ENCODE measurements at places on chromosomes 1 and 21. TPM values are rescaled to one million over a fixed set of nuclear protein-coding genes. Genes with fewer than 3 reads are reported as not detected.

The AK5 gene
- 8.9 TPM for polyA plus RNA-seq

- DNase-seq = no peak
Observed at GRCh38 chr21:36092681-36093080, 22.9 kb downstream of the CBR1 start.

GRCh38 chr1:243452092-243452491, 196.3 kb downstream of the SDCCAG8 start:
- DNase-seq = no peak

GRCh38 chr21:44253832-44254710, 7.6 kb downstream of the DNMT3L start:
- DNase-seq = no peak

DNA sequence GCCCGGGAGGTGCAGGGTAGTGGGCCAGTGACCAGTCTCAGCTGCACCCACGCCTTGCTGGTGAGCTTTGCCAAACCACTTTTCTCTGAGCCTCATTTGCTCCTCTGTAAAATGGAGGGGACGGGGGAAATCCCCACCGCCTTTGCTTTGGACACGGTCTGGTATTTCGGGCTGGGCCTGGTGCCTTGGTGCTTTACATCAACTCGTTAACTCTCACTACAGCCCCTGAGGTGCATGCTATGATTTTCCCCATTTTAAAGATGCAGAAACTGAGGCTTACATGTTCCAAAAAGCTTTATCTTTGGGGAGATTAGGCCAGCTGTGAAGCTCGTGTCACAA, 116.1 kb upstream of the RUNX3 start:
- DNase-seq = no peak

DNA sequence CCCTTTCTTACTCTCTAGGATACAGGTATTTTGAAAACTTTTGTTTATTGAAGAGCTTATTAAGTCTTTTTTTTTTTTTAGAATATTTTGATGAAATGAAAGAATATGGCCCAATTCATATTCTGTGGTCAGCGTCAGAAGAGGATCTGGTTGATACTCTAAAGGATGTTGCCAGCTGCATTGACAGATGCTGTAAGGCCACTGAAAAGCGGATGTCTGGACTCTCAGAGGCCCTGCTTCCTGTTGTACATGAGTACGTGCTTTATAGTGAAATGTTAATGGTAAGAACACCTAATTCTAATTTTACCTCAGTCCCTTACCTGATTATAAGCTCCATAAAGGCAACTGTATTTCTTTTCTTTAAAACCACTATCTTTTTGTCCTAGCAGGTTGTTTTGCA, 37.1 kb downstream of the SNX7 start:
- DNase-seq = no peak

DNA sequence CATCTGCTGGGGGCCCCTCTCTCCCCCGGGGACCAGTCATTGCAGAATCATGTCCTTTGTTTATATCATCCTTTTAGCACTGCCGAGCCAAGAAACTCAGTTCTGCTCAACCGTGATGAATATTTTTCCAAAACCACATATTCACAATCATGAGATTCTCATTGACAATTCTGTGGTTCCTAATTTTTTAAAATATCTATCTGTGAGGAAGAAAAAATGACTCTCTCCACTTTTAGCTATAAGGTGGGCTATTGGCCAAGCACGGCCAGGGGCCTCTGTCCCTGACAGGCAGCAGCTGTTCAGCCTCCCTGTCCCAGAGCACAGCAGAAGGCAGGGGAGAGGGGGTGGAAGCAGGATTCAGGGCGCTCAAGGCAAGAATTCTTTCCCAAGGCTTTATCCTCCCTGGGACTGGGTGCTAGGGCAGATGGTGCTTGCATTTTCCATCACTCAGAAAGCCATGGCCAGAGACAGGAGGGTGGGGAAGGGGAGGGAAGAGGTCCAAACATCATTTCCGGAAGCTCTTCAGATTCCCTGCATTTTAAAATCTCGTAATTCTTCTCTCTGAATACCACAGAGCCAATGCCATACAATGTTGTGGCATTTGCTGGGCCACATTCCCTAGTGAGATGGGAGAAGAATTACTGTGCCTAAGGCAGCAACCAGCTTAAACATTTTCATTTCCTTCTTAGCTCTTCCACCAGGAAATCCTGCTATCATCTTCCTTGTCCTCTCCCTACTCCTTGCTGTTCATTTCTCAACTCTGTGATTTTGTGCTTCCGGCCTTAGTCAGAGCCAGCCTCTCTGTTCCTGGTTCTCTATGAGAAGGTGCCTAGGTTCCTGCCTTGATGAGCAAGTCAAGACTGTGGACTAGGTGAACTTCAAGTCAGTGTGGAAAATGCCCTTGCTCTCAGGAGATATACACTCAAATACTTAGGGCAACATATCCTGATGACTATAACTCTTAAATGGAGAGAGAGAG, 60.3 kb downstream of the KCNJ6 start:
- peak; percentile 56 for DNase-seq

GRCh38 chr1:55519937-55520683, 304.9 kb upstream of the USP24 start:
- no peak for DNase-seq

GRCh38 chr1:230407351-230407750, 18.8 kb downstream of the PGBD5 start:
- DNase-seq = no peak

The LAMC2 gene
- polyA plus RNA-seq = 6.2 TPM

DNA sequence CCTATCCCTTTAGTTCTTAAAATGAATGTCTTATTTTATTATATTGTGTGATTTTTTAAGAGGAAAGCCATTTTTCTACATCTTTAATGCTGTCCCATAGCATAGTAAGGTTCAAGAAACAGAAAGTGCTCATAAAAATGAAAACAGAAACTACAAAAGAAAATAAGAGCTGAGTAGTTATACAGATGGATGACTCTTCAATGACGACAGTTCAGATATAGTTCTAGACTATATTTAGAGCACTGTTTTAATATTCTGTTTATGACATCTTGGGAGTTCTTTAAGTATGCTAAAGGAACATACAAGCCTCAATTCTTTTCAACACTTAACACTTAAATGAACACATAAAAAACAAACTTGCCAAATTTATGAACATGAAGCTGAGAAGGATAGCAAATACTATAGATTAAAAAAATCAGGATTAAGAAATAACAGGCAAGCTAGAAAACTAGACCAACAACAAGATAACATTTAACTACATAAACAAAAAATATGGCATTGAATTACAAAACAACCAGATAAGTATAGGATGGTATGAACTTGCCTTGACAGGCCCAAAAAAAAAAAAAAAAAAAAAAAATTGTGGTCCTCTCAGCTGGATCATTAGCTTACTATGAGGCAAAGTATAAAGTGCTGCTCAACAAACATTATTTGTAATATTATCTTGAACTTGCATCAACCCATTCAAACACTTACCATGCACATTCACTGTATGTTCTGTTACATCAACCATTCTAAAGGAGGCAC, 87.9 kb downstream of the ZZZ3 start:
- no peak for DNase-seq

DNA sequence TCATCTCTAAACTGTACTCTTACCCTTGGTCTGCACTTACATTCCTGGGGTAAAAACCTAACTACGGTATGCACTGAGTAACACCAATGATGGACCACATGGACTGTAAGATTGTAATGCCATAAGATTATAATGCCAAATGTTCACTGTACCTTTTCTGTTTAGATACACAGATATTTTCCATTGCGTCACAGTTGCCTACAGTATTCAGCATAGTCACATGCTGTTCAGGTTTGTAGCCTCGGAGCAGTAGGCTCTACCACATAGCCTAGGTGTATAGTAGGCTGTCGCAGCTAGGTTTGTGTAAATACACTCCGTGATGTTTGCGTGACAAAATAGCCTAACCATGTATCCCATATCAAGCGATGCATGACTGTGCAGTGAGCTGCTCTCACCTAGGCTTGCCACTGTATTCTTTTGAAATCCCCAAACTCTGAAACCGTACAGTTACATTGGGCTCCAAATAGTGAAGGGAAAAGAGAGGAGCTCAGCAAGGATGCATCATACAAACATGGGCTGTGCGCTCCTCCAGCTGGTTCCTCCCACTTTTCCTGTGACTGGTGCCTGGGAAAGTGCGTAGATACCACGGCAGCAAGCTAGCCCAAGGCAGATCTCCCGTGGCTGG, 35.2 kb downstream of the CFAP57 start:
- DNase-seq = no peak

DNA sequence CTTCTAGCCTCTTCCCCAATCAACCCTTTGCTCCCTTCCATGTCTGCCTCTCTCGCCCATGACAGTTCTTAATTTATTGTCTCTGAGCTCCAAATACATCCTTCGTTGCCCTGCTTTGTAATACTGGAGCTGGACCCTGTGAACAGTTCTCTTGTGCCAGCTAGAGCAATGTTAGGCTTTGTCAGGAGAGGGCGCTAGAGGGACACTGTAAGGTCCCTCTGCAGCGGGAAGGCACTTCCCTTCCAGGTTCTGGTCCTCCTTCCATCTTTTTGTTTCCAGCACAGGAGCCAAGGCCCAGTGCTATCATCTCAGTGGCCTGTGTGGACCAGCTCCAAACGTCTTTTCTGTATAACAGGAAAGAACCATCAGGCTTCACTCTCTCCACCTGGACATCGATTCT, 95.9 kb downstream of the PTPRU start:
- DNase-seq = peak; percentile 19

GRCh38 chr1:14794906-14795305, 196.4 kb downstream of the KAZN start:
- DNase-seq = peak; percentile 38

DNA sequence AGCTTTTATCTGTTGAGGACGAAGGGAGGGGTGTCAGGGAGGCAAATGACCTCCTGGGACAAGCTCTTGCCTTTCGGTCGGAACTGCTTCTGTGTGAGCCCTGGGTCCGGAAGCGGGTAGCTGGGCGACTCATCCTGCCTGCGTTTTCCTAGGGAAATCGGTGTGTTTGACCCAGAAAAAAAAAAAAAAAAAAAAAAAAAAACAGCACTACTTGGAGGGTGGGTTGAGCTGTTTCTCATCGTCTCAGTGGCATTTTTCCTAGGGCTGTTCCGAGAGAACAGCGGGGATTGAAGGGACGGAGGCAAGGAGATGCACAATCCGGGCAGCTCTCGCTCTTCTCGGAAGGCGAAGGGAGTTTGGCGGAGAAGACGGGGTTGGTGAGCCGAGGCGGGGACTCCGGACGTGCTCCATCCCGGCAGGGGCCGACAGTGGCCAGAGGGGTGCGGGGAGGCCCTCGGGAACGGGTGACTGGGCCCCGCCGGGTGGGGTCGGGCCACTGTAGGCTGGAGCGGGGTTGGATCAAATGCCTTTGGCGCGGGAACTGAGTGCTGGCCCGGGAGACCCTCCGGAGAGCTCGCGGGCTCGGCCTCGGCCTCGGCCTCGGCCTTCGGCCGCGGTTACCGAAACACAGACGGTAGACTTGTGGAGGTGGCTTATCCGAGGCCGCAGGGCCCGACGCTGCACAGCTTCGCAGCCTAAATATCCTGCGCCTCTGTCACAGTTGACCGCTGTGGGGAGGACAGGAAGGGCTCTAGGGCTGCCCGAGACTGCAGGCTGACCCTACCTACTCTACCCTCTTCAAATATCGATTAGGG, 2.4 kb upstream of the BARHL2 start:
- peak; percentile 38 for DNase-seq

DNA sequence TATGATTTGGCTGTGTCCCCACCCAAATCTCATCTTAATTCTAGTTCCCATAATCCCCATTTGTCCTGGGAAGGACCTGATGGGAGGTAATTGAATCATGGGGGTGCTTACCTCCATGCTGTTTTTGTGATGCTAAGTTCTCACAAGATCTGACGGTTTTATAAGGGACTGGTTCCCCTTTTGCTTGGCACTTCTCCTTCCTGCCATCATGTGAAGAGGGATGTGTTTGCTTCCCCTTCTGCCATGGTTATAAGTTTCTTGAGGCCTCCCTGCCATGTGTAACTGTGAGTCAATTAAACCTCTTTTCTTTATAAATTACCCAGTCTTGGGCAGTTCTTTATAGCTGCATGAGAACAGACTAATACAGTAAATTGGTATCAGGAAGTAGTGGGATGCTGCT, 114.1 kb downstream of the ZNF648 start:
- no peak for DNase-seq

GRCh38 chr1:221693087-221693486, 48.8 kb downstream of the DUSP10 start:
- no peak for DNase-seq

GRCh38 chr21:34348890-34349519, 14.8 kb upstream of the KCNE2 start:
- DNase-seq = no peak

DNA sequence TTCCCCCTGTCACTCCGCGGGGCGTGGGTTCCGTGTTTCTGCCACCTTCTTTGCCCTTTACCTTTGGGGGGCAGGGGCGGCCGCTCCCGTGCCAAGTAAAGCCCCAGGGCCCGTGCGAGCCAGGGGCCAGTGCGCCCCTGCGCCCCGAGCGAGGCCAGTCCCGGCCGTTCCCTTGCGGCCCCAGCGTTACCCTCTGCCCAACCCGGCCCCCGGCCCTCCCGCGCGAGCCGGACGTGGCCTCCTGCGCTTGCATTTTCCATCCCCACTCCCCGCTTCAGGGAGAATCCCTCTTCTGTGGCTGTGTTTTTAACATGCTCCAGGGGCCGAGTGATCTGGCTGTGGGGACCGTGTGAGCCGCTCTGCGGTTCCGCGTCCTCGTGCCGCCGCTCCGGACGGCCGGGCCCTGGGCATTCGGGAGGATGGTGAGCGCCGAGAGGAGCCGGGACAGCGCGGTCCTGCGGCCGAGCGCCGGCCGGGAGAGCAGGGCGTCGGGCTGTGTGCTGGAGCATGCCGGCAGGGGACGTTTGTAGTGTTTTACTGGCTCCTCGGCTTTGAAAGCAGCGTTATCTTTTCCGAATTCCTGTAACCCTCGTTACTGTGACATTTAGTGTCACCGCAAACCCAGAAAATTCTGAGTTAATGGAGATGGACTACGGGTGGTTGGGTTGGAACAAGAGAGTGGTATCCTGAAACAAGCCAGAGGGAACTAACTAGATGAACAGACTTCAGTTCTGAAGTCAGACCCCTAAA, 1.0 kb downstream of the GALNT2 start:
- DNase-seq = no peak

- DNase-seq = no peak
Observed at GRCh38 chr1:37128091-37128490, 93.8 kb upstream of the GRIK3 start.

DNA sequence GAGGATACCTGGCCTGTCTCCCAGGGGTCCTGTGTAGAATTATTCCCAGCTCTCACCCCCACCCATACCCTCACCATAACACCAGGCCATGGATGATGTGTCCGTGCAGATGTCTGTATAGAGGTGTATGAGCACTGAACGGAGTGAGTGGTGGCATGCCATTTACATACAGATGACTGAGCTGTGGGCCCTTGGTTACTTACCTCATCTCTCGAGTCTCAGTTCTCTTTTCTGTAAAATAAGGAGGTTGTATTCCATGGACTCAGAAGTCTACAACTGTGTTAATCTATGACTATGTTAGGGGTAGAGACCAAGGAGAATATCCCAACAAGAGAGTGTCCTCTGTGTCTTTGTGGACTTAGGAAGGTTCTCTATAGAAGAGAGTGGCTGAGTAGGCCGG, 65.6 kb upstream of the CD1D start:
- no peak for DNase-seq

DNA sequence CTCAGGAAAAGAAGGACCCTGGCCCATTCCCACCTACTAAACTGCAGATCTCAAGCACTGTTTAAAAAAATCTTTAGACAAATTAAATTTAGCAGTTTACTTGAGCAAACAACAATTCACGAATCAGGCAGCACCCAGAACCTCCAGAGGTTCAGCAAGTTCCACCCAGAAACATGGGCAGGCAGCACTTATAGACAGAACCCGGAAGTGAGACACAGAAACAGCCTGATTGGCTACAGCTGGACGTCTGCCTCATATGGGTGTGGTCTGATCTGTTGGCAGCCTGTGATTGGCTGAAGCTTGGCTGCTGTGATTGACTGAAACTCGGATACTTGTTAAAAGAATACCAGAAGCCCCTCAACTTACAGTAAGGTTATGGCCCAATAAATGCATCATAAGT, 34.7 kb upstream of the COL6A2 start:
- no peak for DNase-seq
